DMS153 (cell line): ENCODE measurements at places on chromosomes 16 and 17.
A peak's percentile ranks its signal among the peaks of the same experiment; 100 is the strongest.

DNA sequence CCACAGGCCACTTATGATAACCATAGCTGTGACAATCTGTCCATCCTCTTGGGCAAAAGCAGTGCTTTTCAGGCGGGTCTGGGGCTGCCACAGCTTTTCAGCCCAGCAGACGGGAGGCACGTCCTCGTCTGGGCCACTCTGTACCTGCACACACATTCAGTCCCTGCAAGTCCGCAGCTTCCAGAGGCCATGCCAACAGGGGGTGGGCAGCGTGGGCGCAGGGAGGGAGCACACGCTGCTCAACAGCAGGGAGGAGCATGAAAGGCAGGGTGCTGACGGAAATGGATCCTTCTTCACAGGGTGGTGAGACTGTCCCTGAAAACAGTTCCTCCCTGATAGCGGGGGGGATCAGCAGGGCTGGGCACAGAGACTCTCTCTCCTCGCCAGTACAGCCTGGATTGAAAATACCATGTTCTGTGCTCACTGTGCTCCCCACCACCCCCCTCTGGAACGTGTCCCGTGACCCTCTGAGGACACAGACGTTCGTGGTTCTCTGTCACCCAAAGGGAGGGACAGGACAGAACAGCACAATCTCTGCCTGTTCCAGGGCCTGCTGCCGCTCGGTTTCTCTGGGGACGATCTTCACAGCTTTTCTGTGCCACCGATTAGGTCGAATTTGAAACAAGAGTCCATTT lies 41.7 kb downstream of the PEMT start:
- no peak for DNase-seq

GRCh38 chr17:68821860-68822696 lies 133.1 kb downstream of the ABCA8 start:
- no peak for DNase-seq

DNA sequence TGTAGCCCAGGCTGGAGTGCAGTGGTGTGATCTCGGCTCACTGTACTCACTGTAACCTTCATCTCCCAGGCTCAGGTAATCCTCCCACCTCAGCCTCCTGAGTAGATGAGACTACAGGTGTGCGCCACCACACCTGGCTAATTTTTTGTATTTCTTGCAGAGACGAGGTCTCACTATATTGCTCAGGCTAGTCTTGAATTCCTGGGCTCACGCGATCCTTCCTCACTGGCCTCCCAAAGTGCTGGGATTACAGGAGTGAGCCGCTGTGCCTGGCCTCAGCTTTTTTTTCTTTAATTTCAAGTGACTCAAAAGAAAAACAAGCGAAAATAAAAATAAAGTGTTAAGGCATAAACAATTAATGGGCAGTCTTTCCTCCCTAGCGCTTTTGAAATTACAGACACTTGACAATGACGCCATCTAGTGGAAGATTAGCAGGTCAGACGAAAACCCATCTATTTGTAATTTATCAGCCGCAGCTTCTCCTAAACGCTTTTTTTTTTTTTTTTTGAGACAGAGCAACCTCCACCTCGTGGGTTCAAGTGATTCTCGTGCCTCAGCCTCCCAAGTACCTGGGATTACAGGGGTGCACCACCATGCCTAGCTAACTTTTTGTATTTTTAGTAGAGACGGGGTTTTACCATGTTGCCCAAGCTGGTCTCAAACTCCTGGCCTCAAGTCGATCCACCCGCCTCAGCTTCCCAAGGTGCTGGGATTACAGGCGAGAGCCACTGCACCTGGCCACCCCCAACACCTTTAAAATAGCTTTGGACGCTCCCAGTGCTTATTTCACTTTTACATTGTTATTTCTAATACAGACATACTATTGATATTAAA lies 28.1 kb upstream of the PECAM1 start:
- peak; percentile 17 for DNase-seq

DNA sequence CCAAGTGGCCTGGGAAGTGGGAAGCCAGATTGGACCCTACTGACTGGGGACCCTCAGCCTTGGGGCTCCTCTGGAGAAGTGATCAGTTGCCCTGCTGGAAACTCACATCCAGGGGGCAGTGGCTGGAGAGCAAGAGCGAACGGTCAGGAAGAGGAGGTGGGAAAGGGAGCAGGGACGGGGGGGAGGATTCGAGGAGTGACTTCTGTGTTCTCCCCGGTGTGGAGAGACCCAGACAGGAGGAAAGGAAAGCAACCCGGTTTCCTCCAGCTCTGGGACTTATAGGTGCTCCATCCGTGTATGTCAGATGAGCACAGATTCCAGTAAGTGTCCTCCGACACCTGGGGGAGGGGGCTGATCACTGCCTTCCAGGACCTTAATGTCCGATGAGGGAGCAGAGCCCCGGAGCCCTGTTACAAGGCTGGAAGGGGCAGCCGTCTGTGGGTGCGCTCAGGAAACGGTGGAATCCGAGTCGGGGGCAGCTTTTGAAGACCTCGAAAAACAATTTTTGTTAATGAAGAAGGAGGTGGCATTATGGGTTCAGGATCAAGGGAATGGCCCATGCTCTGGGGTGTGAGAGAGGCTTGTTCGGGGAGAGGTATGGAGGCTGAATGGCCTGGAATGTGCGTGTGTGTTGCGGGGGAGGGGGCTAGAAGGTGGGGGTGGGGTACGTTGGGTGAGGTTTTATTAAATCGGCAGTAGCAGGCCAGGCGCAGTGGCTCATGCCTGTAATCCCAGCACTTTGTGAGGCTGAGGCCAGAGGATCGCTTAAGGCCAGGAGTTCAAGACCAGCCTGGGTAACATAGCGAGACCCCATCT lies 34.8 kb upstream of the NDRG4 start:
- no peak for DNase-seq

- DNase-seq: no peak
Observed at GRCh38 chr17:41976142-41976768, 9.7 kb downstream of the CNP start.

- no peak for DNase-seq
Observed at GRCh38 chr16:89742948-89743347, 21.6 kb downstream of the ZNF276 start.

DNA sequence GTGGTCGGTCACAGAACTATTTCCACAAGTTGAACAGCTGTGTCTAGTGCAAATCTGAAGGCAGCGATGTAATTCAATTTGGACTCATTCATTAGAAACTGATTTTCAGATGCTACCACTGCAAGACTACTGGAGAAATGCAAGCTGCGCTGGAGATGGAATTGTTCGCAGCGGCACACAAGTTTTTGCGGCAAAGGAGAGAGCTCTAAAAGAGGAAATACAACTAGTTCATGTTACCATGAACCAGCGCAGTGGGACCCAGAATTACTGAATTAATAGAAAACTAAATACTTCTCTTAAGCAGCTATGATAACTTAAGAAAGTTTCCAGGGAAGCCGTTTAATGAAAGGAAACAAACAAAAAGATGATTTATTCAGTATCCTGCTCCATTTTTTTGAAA lies 1.9 kb downstream of the CREBBP start:
- no peak for DNase-seq

- DNase-seq: no peak
Observed at GRCh38 chr17:60535382-60536279, 9.6 kb upstream of the APPBP2 start.

DNA sequence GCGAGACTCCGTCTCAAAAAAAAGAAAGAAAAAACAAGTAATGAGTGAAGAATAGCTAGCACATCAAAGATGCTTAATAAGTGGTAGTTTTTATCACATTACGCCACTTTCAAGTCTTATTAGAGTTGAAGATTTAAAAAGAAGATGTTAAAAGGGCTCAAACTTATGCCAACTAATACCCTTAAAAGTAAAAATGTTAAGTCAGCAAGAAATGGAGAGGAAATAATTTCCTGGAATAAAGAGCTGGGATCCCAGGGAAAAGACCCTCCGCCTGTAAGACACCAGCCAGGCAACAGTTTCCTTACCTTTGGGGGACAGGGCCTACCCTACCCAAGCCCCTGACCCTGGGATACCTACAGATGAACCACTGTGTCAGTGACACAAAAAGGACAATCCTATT lies 3.6 kb downstream of the XPO6 start:
- DNase-seq: no peak

GRCh38 chr16:50037662-50038220 lies 12.7 kb downstream of the CNEP1R1 start:
- no peak for DNase-seq

- DNase-seq: no peak
Observed at GRCh38 chr17:13209081-13209480, 191.3 kb upstream of the ELAC2 start.

GRCh38 chr16:63921737-63922295 lies 1200.0 kb downstream of the CDH11 start:
- DNase-seq: no peak

DNA sequence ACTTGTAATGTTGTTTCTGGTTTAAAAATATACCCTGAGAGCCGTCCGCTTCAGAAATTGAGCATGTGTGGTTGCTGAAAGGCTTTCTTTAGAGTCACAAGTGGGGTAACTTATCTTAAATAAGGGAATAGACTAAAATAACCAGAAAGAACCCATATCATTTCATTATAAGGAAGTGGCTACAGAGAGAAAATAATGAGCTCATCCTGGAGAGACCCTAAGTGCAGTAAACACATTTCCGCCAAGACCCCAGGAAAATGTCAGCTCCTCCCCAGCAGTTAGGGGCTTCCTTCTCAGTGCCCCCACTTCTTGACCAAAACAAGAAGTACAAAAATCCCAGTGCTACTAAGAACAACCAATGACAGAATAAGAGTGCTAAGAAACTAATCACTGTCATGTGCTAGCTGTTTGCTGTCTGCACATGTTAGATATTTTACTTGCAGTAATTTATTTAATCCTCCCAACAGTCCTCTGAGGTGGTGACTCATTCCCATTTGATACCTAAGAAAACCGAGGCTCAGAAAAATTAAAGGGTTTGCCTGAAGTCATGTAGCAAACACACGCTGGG lies 83.5 kb downstream of the CDYL2 start:
- no peak for DNase-seq

- DNase-seq: no peak
Observed at GRCh38 chr16:67910158-67910557, 17.1 kb downstream of the PSKH1 start.

DNA sequence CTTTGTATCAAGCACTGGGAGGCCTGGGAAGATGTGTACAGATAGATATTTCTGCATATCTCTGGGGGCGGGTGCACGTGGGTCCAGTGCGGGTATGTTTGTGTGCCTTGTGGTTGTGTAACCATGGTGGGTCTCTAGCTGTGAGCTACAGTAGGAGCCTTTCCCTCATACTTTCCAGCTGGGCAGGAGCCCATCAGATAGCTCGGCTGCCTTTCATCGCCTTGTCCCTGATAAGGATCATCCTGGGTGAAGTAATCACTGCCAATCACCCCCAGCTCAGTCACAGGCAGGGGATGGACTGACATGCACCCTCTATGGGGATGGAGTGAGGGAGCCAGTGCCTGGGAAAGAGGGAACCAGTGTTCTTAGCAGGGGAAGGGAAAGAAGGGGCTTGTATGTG lies 3.2 kb upstream of the SCRN2 start:
- no peak for DNase-seq

DNA sequence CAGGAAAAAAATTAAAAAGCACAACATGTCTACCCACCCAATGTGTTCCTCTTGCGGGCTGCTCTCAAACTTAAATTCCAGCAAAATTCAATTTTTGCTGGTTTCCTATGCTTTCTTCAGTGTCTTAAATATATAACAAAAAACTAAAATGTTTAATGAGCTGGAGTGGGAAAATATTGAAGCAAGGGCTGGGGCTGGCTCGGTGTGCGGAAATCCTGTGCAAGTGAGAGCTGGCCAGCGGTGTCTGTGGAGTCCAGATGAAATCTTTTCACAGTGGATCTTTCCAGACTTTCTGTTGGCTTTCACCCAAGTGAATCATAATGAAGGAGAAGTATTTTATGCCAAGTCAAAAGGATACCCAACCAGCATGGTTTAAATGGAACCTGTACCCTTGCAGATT lies 1733.6 kb downstream of the TP53TG3F start:
- no peak for DNase-seq

- no peak for DNase-seq
Observed at GRCh38 chr16:50311134-50311528, 44.8 kb downstream of the ADCY7 start.

- DNase-seq: peak; percentile 30
Observed at GRCh38 chr17:67531291-67531690, 154.2 kb downstream of the PITPNC1 start.

DNA sequence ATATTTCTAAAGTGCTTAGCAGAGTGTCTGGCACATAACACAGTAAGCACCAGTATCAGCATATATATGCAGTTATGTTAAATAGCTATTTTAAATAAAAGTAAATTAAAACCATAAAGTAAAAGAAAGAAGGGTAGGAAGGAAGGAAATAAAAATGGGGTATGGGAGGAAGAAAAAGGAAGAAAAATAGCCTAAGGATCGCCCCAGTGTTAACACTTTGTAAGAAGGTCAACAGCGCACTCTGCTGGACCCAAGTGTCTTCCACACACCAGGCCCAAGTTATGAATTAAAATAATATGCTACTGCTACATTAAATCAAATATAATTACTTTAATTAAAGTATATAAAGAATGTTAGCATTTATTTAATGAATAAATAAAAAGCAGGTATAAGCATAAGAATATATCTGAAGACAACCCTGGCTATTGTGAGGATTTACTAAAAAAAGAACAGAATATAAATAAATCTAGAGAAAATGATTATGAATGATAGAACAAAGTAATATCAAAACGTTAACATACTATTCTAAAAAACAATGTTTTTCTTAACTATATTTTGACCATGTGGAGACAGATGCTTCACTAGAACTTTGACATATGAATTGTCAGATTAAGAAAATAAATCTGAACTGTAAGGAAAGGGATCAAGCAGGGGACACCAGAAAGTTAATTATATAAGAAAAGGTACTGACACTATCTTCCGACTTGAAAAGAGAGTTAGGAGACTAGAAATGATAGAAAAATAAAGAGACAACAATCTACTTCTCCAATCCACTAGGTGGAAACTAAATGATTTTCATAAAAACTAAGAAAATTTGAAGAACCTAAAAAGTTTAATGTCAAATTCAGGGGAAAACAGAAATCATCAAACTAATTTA lies 25.9 kb downstream of the BRIP1 start:
- peak; percentile 6 for DNase-seq

GRCh38 chr17:49715216-49715615 lies 7.5 kb upstream of the SLC35B1 start:
- no peak for DNase-seq

DNA sequence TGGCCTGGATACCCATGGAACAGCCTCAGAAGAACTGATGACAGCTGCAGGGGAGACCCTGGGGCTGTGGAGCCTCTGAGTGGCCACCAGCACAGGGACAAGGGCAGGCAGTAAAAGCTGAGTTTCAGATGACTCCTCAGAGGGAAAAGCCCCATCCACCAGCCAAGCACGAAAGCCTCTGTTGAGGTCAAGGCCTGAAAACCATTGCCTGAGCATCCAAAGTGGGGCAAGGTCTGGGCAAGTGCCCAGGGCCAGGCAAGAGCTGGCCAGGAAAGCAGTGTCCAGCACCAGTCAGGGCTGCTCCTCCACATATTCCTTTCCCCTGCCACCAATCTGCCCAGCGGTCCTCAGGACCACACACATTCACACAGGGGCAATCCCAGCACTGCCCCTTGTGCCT lies 16.4 kb downstream of the ATP6V0D1 start:
- no peak for DNase-seq

DNA sequence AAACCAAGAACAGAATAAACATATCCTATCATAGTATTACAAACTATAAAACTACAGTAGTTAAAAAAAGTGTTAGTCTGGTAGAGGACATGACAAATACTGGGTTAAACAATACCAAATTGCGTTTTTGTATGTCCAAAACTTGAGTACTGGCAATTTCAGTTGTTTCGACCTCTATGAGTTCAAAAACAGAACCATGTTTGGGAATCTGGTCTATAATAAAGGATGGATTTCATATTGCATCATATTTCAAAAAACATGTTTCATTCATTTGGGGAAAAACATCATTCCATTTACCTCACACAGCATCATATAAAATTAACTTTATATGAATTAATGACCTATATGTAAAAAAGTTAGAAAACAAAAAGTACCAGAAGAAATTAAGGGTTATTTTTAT lies 81.8 kb downstream of the TRIM37 start:
- no peak for DNase-seq
